ENCODE measurements at places on chromosomes 6 and 20.

- DNase-seq: no peak
Observed at GRCh38 chr6:166852451-166852975, 103.8 kb downstream of the RNASET2 start.

GRCh38 chr6:2249126-2249525 lies 3.7 kb upstream of the GMDS start:
- no peak for DNase-seq

- no peak for DNase-seq
Observed at GRCh38 chr6:51398793-51399192, 580.1 kb downstream of the TFAP2B start.

- no peak for DNase-seq
Observed at GRCh38 chr20:60372822-60373221, 414.6 kb downstream of the CDH26 start.

DNA sequence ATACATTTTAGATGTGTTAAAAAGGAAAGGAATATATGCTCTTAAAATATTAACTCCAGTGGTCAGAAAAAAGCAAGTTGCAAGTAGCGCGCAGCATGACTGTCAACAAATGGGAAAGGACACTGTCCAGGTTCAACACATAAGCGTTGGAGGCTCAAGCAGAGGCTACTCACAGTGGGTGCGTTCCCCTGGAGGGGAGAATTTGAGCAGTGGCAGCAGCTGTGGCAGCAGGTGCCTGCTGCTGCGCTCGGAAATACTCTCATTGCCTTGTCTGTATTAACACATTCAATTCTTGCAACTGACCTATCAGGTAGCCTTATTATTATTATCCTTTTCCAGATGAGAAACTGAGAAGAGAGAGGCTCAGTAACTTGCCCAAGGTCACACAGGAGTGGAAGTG lies 21.9 kb upstream of the CCN6 start:
- no peak for DNase-seq

- DNase-seq: no peak
Observed at GRCh38 chr20:18571578-18571977, 4.3 kb downstream of the SMIM26 start.

DNA sequence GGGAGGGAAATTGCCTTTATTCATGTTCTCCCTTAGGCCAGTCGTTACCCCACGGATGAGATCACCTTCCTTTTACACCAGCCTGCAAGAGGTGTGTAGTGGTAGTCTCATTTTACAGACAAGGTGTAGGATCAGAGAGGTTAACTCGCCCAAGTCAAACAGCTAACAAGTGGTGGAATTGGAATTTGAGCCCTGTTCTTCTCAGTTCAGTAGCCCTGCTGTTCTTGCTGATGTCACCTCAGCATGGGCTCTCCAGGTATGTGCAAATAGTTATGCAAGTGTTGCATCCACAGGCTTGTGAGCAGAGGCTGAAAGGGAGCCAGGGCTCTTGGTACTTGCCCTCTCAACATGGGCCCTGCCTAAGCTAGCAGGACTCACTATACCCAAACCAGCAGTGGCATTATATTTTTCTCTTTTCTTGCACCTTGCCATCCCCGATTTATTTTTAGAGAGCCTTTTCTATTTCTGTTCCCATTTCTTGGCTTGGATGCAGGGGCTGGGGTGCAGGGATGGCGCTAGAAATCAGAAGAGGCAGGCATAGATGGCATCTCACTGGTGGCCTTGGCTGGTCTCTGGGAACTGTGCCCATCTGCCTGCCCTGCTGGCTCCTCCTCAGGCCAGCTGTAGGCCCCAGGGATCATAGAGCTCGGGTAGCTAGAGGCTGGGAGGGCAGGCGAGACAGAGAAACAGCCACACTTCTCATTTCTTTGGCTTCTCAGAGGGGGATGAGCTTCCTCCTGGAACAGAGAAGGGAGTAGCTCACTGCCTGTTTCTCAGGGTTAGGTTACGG lies 18.2 kb downstream of the PPARD start:
- no peak for DNase-seq
